ENCODE measurements at places on chromosomes 4 and X.
A peak's percentile ranks its signal among the peaks of the same experiment; 100 is the strongest.

DNA sequence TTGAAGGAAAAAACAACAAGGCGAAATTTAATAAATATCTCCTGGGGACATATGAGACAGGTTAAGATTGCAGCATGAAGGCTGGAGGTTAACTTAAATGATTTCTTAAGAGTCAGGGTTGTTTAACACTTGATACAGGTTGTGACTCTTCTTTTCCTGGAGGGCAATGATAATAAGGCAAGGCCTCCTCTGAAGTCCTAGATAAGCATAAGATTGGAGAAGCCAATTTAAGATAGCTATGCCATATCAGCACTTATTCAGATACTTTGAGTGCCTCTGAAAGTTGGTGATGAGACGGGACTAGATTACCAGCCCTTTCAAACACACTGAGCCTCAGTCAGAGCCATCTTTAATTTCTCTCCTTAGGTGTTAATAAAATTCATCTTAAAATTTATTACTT is 350.8 kb downstream of the FBXO8 start:
- no peak for DNase-seq

GRCh38 chr4:15353207-15353606 is 74.6 kb upstream of the C1QTNF7 start:
- no peak for DNase-seq

DNA sequence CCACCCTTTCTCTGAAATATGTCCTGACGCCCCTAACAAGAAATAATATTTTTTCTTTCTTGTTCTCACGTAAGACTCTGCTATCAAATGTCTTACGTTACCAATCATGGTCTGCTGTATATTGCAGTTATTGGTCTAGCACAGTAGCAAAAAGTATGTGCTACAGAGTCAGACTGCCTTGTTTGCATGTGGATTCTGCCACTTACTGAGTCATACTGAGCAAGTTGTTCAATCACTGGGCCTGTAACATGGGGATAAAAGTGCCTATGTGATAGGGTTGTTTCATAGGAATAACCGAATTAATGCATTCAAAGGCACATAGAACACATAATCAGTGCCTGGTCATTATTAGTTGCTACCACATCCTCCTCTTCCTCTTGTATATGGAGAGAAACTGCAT is 14.1 kb downstream of the RPGR start:
- DNase-seq: no peak

DNA sequence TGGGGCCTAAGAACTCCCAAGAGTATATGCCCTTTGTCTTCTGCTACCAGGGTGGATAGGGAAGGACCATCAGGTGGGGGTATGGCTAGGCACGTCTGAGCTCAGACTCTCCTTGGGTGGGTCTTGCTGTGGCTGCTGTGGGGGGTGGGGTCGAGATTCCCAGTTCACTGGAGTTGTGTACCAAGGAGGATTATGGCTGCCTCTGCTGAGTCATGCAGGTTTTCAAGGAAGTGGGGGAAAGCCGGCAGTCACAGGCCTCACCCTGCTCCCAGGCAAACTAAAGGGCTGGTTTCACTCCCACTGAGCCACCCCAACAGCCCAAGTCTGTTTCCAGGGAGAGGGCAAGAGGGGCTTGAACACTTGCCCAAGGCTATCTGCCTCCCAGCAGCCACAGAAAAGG is 249.7 kb downstream of the NR3C2 start:
- no peak for DNase-seq

- DNase-seq: no peak
These were observed 64.0 kb downstream of the LNX1 start for GRCh38 chr4:53527326-53527725.

DNA sequence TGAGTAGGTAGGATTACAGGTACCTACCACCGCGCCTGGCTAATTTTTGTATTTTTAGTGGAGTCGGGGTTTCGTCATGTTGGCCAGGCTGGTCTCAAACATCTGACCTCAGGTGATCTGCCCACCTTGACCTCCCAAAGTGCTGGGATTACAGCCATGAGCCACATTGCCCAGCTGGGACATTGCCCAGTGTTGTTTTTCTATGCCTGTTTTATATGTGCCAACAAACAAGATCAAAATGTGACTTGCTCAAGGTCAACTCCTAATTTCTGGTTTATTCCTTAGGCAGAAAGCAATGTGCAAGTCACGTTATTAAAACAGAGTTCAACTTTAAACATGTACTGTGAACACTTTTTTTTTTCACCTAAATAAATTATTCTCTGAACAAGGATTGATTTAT is 2.7 kb downstream of the LRIT3 start:
- no peak for DNase-seq

- peak; percentile 39 for DNase-seq
These were observed 13.2 kb upstream of the RAB9B start for GRCh38 chrX:103845165-103845653.

DNA sequence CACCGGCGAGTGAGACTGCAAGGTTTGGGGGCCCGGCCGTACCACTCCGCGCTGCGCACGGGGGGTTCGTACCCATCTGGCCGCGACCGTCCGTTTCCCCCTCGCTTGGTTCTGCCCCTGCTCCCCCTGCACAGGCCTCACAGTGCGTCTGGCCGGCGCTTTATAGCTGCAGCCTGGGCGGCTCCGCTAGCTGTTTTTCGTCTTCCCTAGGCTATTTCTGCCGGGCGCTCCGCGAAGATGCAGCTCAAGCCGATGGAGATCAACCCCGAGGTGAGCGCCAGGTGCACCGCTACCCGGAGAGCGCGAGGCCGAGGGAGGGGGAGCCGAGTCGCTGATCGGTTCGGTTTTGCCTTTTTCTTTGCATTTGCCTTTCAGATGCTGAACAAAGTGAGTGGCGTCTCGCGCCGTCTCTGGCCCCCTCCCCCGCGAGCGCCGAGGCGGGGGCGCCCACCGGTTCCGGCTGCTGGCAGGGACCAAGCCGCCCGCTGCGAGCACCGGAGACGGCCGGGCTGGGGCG is at the start of gene UCHL1:
TSS of gene UCHL1 (plus strand) at position 189 of the 517 bp plus-strand sequence. CDS start at position 238, 49 bp downstream.
- peak; percentile 30 for DNase-seq

DNA sequence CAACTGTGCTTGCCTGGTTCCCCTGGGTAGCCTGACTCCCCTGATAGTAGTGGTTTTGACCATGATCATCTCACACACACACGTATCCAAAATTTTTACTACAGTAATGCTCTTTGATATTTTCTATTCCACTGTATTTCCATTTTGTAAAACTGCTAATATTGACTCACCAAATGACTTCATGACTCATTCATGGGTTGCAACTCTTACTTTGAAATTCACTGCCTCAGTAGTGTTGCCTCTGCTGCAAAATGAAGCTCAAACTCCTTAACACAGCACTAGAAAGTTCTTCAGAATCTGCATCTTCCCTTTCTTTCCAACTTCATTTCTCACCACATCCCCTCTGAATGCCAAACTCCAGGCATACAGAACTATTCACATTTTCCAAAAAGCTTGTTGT is 20.3 kb downstream of the QRFPR start:
- no peak for DNase-seq

DNA sequence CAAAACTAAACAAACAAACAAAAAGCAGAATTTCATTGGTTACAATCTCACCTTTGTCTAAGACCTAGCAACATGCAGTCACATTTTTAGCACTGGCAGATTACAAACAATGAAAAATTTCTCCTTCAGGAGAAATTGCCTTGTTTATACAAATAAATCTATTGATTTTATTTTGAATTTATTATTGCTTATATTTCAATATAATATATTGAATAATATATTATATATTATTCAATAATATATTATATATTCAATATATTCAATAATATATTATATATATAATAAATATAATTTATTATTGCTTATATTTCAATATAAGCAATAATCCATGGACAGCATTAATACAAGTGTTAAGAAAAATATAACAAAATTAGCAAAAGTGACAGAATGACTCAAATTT is 131.7 kb downstream of the ADGRA3 start:
- DNase-seq: no peak

Measured in inflammatory macrophage (primary cell).